MG63 (cell line): ENCODE measurements at places on chromosomes 12 and 14. TPM values are rescaled to one million over a fixed set of nuclear protein-coding genes. Genes with fewer than 3 reads are reported as not detected.

ACSS3 gene
- total RNA-seq: 1.1 and 2.7 TPM in 2 replicates

SLC39A5 gene
- not detected in 2 replicates for total RNA-seq

MYO1H gene
- total RNA-seq: not detected in 2 replicates

MYF5 gene
- total RNA-seq: not detected in 2 replicates

DNA sequence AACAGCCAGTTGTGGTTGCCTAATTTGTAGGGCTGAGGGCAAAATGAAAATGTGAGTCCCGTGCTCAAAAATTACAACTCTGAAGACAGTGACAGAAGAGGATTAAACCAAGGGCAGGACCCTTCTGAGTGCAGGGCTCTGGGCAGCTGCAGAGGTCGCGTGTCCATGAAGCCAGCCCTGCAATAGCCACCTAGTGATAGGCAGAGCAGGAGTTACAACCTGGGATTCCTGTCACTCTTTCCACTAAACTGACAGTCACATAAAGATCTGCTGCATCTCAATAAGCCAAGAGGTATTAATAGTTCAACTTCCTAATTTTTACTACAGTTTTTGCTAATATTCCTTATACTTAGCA is 94.1 kb downstream of the SLC2A13 start:
- no peak for DNase-seq

DNA sequence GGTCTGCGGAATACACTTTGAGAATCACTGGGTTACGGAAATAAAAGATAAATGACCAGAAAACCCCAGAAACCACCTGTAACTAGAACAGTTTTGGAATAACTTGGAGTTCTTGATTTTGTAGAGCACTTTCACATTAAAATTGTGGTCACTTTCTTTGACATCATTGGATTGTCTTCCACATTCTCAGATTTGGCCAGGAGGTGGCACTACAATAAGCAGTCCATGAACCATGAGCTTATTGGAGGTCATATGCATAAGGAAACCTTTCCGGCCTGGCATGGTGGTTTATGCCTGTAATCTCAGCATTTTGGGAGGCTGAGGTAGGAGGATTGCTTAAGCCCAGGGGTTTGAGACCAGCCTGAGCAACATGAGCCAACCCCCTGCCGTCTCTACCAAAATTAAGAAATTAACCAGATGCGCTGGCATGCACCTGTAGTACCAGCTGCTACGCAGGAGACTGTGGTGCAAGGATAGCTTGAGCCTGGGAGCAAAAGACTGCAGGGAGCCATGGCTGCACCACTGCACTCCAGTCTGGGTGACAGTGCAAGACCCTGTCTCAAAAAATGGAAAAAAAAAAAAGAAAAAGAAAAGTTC is 107.7 kb upstream of the CAND1 start:
- DNase-seq: peak; percentile 12

DNA sequence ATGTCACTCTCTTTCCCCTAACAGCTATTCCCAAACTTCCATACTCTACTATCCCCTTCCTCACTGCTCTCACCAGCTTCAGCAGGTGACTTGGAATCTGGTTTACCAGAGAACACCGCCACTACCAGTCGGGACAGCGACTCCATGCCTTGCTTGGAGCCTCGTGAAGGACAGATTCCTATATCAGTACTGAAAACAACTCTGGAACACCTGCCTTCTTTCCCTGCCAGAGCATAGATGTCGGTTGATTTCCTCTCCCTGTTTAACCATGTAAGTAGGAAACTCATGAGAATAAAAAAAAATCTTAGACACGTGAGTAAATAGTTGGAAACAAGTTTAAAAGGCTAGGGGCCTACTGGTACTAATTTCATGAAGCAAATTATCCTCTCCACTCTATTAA is 219.5 kb upstream of the ABCD2 start:
- no peak for DNase-seq

DNA sequence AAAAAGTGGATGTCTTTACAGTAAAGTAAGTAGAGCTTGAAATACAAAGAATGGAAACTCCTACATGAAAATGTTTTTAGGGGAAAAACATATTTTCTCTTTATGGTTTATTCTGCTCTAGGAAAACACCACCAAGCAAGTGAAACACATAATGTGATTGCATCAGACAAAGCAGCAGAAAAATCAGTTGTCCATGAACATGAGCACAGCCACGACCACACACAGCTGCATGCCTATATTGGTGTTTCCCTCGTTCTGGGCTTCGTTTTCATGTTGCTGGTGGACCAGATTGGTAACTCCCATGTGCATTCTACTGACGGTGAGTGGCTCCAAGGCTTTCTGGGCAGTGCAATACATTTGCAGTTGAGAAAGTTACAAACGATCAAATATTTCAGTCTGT is 42.6 kb upstream of the PLEKHD1 start:
- DNase-seq: no peak

- no peak for DNase-seq
These were observed 24.9 kb downstream of the PPM1A start for GRCh38 chr14:60273956-60274355.

DNA sequence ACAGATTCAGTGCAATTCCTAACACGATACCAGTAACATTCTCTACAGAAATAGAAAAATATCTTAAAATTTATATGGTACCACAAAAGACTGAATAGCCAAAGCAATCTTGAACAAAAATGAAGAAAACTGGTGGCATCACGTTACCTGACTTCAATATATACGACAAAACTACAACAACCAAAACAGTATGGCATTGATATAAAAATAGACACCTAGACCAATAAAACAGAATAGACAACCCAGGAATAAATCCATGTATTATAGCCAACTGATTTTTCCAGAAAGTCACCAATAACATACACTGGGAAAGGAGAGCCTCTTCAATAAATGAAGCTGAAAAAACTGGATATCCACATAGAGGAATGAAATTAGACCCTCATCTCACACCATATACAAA is 5.7 kb downstream of the KLRK1 start:
- DNase-seq: no peak

GRCh38 chr14:104441275-104442106 is 138.1 kb upstream of the C14orf180 start:
- DNase-seq: no peak
